ENCODE measurements at places on chromosomes 12 and 14.

DNA sequence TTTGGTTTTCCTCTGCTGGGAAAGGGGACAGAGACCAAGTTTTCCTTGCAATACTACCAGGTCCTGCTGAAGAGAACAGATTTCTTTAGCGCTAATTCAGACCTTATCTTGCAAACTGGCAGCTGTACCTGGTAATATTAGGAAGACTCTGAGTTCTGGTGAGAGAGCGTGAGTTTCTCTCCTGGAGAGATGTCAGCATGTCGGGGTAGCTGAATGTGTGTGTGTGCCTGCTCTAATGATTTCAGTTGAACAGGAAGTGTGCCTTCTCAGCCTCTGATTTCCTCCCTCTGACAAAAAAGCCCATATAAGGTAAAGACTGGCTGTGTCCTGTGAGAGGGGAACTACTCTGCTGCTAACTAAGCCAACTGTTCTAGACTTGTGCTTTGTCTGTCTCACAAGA is 10.3 kb upstream of the ERP27 start:
- DNase-seq = peak; percentile 68

GRCh38 chr12:49410818-49411217 is 43.6 kb downstream of the SPATS2 start:
- DNase-seq = no peak

- DNase-seq = no peak
Measured at GRCh38 chr12:69880571-69880970, 55.5 kb downstream of the MYRFL start.

DNA sequence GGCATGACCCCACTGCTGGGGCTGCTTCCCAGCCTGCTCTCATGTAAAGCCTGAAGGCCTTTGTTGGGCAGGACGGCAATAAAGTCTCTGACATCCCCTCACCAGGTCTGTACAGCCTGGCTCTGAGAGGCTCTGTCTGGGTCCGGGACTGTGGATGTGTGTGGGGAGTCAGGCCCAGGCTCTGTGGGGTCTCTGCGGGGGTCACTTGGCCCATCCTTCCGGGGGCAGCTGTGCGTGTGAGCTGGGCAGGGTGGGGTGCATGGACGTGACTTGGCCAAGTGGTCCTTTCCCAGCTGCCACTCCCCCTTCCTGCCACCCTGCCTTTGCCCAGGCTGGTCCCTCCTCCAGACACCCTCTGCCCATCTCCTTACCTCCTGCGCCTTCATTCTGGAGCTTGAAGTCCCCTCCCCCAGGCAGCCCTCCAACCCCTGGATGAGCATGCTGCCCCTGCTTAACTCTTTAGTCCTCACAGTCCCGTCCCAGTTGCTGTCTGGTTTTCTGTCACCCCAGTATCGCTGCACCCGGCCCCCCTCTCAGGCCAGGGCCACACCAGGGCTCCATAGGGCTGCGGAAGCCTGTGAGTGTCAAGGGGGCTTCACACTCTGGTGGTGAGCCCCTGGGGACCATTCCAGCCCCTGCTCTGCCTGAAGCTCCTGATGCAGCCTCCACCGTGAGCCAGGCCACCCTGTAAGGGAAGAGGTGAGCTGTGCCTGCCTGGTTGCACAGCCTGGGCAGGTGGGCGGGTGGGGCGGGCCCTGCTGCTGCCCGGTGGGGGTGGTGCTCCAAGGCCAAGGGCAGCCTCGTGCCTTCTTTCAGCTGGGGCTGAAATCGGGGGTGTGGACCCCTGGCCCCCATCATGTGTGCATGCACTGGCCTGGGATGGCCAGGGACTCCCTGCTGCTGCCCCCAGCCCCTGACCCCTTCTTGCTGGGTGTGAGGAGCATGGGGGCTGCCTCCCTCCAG is 25.5 kb upstream of the KIF26A start:
- no peak for DNase-seq

GRCh38 chr14:70359076-70359424 is 433 bp downstream of the COX16 start:
- DNase-seq = no peak

DNA sequence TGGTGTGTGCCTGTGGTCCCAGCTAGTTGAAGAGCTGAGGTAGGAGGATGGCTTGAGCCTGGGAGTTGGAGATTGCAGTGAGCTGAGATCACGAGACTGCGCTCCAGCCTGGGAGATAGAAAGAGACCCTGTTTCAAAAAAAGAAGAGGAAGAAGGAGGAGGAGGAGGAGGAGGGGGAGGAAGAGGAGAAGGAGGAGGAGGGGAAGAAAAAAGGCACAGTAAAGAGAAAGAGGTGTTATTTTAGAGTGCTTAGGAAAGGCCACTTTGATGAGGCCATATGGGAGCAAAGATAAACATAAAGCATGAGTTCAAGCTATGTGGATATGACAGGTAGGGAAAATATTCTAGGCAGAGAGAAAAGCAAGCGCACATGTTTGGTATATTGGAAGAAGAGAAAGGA is 154.1 kb upstream of the BTG1 start:
- DNase-seq = no peak

GRCh38 chr12:100348657-100349454 is 8.0 kb upstream of the SLC17A8 start:
- no peak for DNase-seq

- DNase-seq = no peak
Measured at GRCh38 chr14:33342299-33342974, 403.8 kb downstream of the NPAS3 start.

- no peak for DNase-seq
Measured at GRCh38 chr14:86501611-86502010, 971.7 kb downstream of the FLRT2 start.

DNA sequence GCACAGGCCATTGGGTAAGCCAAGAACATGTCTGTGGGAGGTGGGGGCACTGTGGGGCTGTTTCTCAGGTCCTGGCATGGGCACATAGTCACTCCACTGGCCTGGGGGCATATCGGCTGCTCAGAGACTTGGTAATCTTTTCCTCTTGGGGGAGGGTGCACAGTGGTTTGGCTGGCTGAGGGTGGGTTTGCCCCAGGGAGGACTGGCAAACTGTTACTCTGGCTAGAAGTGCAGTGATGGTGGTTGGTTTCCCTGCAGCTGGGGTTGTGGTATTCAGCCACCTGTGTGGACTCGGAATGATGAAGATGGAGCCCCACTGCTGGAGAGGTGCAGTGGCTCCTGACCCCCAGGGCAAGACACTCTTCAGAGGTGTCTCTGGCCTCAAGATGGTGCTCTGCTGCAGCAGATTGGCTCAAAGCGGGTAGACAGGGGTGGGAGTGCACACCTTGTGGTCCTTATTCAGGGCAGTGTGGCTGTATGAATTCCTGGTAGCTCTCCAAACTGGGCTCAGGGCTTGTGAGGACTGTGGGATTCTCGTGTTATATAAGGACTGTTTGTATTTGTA is 74.1 kb upstream of the DDHD1 start:
- no peak for DNase-seq

DNA sequence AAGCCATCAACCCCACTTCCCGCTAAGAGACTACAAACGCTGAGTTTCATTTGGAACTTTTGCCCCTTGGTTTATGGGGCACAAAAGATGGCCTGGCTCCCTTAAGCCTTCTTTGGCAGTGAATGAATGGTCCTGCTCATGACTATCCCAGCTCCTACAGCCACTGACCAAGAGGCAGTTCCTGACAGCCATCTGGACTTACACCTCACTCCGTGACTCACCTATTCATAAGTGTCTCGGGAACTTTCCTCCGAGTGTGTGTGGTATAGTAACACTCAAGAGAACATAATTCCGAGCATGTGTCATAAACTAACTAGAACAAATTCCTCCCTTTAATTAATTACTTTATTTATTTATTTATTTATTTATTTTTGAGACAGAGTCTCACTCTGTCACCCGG is 51.9 kb upstream of the NUDT4 start:
- no peak for DNase-seq

GRCh38 chr12:47980779-47981495 is 17.5 kb downstream of the TMEM106C start:
- no peak for DNase-seq

DNA sequence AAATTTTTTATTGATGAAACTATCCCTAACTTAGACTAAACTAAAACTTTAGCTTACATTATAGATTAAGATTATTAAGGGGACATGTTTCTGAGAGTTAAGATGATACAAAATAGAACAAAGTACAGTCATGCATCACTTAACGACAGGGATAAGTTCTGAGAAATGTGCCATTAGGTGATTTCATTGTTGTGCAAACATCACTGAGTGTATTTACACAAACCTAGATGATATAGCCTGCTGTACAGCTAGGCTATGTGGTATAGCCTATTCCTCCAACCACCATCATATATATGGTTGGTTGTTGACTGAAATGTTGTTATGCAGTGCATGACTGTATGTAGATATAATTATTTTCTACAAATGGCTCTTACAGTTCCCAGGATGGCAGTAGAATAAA is 46.5 kb downstream of the ATP6V1D start:
- no peak for DNase-seq

- DNase-seq = no peak
Measured at GRCh38 chr12:114003286-114003685, 37.2 kb upstream of the RBM19 start.

- no peak for DNase-seq
Measured at GRCh38 chr14:34087571-34087970, 136.7 kb upstream of the EGLN3 start.

- DNase-seq = no peak
Measured at GRCh38 chr14:61171727-61172126, 109.4 kb downstream of the TMEM30B start.

GRCh38 chr14:99769799-99770198 is 23.4 kb upstream of the EML1 start:
- no peak for DNase-seq

DNA sequence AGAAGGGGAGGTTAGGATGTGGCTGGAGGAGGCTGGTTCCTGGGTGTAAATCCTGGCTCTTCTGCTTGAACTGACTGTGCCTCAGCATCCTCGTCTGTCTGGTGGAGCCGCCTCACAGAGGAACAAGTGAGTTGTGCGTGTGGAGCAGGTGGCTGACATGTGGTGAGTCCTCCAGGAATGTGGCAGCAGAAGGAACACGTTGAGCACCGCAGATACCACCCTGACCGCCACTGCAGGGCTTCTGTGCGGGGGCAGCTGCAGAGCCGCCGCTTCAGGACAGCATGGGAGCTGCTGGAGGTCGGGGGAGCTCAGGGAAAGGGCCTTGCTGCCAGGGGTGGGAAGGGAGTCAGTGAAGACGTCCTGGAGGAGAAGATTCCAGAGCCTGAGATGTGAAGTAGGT is 48.9 kb downstream of the TRAF3 start:
- no peak for DNase-seq

DNA sequence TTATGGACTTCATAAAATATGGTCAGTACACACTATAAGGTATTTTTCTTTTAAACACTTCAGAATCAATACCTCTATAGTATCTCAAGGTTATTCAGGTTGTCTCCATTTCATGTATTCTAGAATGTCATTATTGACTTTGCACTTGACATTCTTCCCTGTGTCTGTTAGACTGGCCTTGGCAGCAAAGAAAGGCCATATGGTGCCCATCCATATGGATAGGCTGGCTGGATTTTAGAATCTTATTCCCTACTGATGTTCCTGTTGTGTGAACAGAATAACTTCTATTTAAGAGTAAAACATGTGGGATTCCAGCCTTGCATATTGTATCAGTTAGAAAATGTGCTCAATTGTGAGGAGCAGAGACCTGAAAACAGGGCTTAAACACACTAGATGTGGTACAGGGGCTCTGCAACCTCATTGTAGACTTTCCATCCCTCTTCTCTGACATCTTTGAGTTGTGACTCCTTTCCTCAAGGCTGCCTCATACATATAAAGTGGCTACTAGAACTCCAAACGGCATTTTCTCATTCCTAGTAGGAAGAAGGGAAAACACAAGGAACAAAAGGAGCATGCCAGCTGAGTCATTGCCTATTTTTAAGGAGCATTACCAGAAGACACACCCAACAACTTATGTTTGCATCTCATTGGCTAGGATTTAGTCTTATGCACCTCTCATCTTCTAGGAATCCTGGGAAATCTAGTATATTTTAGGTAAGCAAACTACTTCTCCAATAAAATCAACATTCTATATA is 221.2 kb upstream of the TMPO start:
- DNase-seq = no peak

- DNase-seq = no peak
Measured at GRCh38 chr14:50451854-50452253, 55.2 kb upstream of the CDKL1 start.

DNA sequence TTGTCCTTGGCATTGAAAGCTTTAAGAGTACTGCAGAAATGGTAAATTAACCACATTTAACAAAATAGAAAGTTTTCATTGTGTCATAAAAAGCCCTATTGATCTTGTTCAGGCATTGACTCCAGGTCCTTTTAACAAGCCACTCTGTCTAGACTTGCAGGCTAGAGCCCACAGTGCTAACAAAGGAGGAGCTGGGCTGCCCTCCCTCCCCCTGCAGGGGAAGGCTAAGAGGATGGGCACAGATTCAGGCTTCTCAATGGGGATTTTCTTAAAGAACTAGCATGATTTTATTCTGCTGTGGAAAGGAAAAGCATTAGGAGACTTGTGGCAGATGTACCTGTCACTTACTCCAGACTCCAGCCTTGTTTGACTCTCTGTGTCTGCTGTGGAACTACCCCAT is 463.6 kb downstream of the NRXN3 start:
- DNase-seq = no peak

- DNase-seq = no peak
Measured at GRCh38 chr14:25001156-25001555, 48.8 kb downstream of the STXBP6 start.

DNA sequence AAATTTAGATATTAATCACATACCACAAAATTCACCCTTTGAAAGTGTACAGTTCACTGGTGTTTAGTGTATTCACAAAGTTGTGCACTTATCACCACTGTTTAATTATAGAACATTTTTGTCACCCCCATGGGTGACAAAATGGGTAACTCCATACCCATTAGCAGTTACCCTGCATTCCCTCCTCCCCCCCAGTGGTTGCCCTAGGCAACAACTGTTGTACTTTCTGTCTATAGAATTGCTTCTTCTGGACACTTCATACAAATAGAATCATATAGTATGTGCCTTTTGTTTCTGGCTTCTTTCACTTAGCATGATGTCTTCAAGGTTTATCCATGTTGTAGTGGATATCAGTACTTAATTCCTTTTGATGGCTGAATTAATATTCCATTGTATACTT is 52.7 kb downstream of the FBXO34 start:
- DNase-seq = no peak

DNA sequence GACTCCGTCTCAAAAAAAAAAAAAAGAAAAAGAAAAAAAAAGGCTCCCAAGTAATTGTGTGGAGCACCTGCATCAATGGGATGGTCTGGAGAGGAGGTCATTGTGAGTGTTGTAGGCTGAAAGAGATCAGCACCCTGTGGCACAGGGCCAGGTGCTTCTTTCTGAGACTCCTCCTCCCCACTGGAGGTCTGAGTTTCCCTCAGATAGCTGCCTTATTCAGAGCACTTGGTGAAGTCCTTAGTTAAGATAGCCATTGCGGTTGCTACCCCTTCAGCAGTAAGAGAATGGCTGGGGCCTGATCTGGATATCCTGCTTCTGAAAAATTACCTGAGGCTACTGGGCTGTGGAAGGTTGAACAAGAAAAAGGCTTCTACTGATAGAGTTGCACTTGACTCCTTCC is 69.8 kb downstream of the ANO6 start:
- no peak for DNase-seq
